IMR-90 (cell line): ENCODE measurements at places on chromosomes 5 and 9.

GRCh38 chr5:142065273-142065672, 43.3 kb upstream of the NDFIP1 start:
- peak; percentile 38 for DNase-seq

GRCh38 chr5:123454259-123454911, 31.2 kb upstream of the CEP120 start:
- DNase-seq, result peak; percentile 61

- no peak for DNase-seq
Observed at GRCh38 chr5:147748590-147748989, 33.9 kb downstream of the JAKMIP2 start.

DNA sequence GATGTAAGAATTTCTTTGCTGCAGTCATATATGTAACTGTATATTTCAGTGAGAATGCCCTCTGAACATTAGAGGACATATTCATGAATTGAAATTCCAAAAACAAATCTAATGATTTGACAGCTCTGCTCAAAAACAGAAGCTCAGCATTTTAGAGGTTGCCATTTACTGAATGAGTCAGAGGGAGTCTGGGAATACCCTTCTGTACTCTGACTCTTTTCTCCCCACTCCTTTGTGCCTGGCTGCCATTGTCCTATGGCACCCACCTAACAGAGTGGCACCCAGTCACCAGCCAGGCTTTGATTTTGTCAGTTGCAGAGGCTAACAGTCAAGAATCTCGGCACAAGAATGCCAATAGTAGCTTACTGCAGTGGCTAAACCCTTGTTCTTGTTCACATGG, 133.6 kb downstream of the ATG10 start:
- peak; percentile 20 for DNase-seq

DNA sequence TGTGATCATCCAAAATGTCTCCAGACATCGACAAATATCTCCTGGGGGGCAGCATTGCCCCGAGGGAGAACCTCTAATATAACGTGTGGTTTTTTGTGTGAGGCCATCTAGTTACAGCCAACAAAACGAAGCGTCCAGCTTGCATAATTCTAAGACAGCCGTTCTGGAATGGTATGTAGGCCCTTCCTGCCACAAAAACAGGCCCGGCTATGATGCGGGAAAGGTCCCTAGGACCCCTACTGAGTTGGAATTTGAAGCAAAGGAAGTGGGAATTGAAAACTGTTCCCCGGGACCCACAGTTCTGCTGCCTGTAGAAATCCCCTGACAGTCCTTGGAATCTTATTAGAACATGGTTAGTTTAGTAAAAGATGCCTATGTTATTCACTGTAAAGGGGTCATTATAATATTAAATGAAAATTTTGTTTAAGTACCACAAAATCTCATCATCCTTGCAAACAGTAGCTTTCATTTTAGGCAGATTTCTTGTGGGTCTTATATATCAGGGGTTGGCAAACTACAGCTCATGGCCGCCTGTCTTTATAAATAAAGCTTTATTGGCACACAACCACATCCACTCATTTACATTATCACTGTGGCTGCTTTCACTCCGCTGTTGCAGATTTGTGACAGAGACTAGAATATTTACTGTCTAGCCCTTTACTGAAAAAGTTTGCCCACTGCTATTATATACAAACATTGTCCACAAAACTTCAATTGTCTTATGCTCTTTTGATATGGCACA, 70.7 kb downstream of the MSX2 start:
- no peak for DNase-seq

- peak; percentile 12 for DNase-seq
Observed at GRCh38 chr5:173557123-173557903, 59.1 kb downstream of the BOD1 start.

DNA sequence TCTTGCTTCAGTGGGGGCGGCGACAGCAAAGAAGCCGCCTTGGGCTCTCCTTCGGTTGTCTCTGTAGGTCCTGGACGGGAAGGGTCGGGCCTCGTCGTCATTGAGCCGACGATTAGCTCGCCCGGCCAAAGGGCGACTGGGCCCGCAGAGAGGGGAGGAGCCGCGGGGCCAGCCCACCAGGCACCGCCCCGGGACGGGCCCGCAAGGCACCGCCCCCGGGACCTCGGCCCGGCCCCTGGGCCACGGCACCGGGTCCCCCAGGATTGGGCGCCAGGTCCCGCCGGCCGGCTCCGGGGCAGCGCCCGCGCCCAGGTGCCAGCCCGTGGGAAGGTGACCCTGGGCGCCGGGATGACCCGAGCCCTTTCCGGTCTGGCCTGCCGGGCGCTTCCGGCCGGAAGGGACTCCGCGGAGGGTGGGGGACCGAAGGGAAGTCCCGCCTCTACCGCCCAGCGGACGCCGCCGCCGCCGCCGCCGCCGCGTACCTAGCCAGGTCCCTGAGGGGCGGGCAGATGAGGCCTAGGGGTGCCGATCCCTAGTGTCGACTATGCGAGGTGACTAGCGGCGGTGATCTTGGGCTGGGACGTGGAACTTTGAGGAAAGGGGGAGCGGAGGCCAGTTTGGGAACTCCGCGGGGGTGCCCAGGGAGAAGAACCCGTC, at the start of the genes GBA2 and RGP1:
Gene GBA2, minus strand, starts transcription at position 371 of the 657 bp plus-strand sequence. CDS start 524 bp downstream, outside the sequence.
Gene RGP1, plus strand, starts transcription at position 430 of the 657 bp plus-strand sequence. CDS start 469 bp downstream, outside the sequence.
- peak; percentile 43 for DNase-seq

GRCh38 chr9:37751186-37751585, 2.4 kb upstream of the TRMT10B start:
- DNase-seq, result no peak

DNA sequence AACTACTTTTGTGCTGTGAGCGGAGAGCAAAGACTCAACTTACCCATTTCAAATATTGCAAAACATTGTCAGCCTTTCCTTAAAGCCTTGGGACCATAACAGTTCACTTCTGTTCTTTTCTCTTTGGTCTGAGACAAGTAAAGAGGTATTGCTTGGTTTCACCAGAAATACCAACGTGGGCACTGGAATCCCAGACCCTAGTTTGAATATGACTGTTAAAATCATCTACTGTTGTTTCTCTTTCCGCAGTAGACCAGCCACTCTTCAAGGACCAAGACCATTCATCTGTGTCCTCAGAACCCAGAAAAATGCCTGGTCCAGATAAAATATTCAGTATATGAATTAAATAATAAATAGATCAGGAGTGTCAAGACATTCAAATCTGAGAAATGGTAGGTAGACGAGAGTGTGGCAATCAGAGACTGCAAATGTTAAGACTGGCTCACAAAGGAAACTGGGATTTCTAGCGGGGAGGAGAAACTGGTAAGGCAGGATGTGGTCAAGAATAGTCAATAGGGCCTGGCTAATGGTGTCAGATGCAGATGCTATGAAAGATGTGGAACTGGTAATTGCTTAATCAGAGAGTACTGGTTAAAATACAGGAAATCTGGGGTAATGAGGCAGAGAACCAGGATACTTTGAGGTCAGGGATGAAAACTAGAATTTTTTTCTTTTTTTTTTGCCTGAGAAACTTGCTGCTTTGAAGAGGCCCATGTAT, 82.1 kb upstream of the IL33 start:
- no peak for DNase-seq

- no peak for DNase-seq
Observed at GRCh38 chr9:99303177-99303576, 81.1 kb downstream of the SEC61B start.
